Fibroblast of skin of abdomen (primary cell): ENCODE measurements at places on chromosomes 2 and 18.

- DNase-seq = no peak
Observed at GRCh38 chr2:64869126-64869525, 120.1 kb upstream of the SLC1A4 start.

DNA sequence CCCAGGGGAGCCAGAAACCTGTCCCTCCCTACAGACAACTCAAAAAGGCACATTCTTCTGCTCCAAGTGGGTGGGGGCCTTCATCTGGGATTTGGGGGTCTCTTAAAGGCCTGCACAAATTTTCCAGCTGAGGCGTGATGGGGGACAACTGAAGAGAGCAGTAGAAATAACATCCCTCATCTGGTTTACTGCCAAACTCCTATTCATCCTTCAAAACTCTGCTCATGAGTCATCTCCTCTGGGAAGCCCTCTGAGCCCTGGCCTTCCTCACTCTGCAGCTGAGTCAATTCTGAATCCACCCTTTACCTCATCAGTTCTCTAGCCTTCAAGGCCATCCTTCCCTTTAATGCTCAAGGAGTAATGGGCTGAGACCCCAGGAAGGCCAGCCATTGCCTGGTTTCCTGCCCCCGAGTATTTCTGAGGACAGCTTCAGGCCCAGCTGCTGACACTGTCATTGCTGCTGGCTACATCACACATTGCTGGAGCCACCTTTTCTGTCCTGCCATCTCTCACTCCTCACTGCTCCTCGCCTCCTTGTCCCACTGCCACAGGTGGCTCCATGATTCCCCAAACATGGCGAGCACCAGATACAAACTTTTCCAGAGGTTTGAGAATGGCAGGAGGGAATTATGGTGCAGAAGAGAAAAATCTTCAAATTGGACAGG, 32.2 kb upstream of the GLI2 start:
- DNase-seq = peak; percentile 79

DNA sequence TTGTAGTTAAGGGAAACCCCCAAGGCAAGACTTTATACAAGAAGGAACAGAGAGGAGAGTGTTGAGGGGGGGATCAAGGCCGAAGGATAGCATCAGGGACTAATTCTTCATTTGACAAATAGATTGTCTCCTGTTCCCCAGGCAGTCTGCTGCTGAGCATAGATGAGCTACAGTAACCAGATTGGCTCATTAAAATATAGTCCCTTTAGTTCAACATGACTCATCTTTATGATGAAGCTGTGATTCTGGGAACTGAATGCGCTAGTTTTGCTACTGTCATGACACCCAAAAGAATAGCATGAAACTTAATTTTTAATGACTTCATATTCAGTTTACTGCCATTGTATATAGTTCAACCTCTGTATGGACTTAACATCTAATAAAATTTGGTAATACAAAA, 35.5 kb downstream of the TMEFF2 start:
- no peak for DNase-seq

GRCh38 chr2:27871802-27872201, 18.4 kb downstream of the RBKS start:
- DNase-seq = no peak

GRCh38 chr2:54549917-54550518, 93.9 kb downstream of the SPTBN1 start:
- no peak for DNase-seq

DNA sequence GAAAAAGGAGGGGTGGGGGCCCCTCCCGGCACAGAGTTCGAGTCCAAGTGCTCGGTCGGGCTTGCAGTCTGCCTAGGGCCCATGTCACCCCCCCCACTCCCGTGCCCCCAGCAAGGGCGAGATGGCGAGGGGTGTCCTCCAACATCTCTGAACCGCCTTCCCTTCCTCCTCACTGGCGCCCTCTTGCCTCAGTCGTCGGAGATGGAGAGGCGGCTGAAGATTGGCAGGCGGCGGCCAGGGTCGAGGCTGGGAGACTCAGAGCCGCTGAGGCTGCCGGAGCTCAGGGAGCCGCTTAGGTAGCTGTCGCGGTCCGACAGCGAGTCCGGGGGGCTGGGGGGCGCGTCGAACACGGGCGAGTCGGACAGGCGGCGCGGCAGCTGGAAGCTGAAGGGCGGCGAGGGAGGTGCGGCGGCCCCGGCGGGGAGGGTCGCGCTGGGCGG, 2.3 kb downstream of the ZFP36L2 start:
- DNase-seq = peak; percentile 84

- no peak for DNase-seq
Observed at GRCh38 chr2:144598906-144599305, 79.0 kb upstream of the ZEB2 start.

DNA sequence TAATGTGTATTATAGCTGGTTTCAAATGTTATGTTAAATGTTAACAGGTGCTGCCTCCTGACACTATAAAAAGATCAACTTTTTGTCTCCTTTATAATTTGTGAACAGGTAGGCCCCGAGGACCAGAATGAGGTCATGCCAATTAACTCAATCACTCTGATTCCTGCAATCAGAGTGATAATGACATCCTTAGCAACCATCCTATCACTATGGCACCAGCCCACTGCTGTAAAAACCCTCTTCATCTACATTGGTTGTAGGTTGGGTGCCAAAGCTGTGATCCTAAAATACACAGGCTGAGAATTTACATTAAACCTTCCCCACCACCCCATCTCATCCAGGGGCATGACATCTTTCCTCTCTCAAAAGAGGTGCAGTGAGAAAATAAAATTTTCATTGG, 103.5 kb downstream of the CPO start:
- DNase-seq = no peak

GRCh38 chr2:26672818-26673393, 19.6 kb upstream of the KCNK3 start:
- DNase-seq = no peak

- DNase-seq = no peak
Observed at GRCh38 chr2:85390941-85391669, 19.1 kb downstream of the CAPG start.

- peak; percentile 53 for DNase-seq
Observed at GRCh38 chr18:32427084-32427900, 43.4 kb downstream of the GAREM1 start.

- DNase-seq = no peak
Observed at GRCh38 chr2:190562121-190562520, 27.6 kb upstream of the NEMP2 start.

- DNase-seq = no peak
Observed at GRCh38 chr2:7083580-7084509, 166.6 kb downstream of the RNF144A start.

DNA sequence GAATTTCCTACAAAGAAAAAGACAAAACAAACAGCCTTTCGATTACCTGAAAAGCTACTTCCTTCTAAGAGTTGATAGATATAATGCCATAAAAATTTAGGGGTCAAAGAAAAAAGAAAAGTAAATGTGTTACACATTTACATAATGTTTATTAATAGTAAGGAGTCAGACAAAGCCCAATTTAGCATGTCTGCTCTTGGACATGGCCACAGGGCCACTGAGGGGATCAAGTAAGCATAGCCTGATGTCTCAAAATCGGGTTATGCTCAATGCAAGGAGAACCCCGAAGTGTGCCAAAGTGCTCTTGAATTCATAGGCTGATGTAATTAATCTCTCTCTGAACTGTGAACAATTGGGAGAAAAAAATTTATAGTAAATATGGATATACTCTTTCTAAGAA, 61.6 kb downstream of the RTN4 start:
- no peak for DNase-seq

DNA sequence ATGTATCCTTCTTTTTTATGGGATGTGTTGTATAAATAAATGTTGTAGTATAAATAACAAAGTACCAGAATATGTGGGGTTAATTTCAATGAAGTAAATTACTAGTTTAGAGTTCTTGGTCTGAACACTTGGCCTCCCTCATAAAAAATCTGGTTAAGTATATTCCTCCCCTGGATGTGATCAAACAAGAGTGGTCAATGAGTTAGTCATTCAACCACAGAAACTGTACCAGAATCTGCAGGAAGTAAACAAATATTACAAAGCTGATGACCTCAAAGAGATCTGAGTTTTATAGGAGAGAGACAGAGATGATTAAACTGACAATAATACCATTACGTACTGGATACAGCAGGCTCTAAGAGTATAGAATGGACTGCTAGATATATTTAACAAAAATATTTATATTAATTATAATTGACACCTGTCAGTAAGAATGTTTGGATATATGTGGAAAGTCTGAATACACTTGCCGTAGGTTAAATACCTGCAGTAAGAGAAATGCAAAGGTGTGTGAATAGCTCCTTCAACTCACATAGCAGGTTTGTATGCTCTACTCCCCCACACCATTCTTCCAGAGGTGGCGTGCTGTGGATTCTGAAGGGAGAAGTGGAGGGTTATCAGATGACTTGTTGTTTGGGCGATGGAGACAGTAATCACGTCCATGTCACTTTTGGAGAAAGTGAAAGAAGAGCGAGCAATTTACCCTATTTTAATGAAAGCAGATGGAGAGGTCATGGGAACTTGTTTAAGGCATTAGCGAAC, 108.3 kb upstream of the LRATD1 start:
- DNase-seq = peak; percentile 80

GRCh38 chr2:166592750-166593149, 98.7 kb upstream of the SCN7A start:
- no peak for DNase-seq

- no peak for DNase-seq
Observed at GRCh38 chr2:113357071-113357470, 78.3 kb upstream of the PAX8 start.

DNA sequence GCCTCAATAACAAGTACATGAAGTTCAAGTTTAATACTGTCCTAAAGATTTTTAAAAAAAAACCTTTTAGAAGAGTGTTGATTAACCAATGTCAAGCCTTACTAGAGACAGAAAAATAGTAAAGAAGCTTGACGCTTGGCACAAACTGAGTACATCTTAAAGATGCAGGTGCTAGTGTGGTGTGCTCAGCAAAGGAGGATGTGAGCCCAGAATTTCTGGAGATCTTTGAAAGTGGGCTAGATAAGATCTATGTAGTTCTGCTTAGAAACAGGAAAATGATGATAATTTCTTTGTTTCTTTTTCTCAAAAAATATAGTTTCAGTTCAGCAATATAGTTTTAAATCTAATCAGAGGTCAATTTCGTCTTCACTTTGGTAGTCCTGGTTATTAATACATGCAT, 118.3 kb upstream of the KLHL14 start:
- no peak for DNase-seq

DNA sequence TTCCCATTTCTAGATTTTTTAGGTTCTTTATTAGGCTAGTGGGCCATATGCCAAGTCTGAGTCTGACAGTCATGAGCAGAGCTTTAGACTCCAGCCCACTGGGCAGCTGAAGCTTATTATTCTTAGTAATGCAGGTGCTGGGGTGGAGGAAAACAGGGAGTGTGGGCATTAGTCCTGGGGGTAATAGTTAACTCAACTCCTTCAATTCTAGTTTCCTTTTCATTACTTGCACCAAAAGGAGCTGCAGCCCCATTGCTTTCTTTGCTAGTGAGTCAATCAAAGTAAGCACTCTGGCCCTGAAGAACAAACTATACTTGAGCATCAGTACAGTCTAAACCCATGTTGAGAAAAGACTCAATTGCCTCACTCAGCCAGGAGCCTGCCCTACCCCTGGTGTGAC, 35.5 kb downstream of the ICOS start:
- no peak for DNase-seq

DNA sequence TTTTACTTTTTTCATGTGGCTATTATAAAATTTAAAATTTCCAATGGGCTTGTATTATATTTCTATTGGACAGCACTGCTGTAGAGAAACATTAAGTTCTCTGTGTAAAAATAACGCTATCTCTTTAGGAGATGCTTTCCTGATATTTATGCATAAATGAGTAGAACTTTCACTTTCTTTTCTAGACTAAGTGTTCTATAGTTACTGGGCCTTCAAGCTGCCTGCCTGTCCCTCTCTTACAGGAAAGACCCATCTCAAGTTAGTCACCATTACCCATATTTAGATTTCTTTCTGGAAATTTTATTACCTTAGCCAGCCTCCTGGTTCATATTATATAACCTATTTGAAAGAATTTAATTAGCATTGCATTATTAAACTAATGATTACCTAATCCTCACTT, 4.8 kb downstream of the ITGA4 start:
- no peak for DNase-seq

- DNase-seq = peak; percentile 74
Observed at GRCh38 chr2:188293601-188294351, 2.1 kb downstream of the GULP1 start.

DNA sequence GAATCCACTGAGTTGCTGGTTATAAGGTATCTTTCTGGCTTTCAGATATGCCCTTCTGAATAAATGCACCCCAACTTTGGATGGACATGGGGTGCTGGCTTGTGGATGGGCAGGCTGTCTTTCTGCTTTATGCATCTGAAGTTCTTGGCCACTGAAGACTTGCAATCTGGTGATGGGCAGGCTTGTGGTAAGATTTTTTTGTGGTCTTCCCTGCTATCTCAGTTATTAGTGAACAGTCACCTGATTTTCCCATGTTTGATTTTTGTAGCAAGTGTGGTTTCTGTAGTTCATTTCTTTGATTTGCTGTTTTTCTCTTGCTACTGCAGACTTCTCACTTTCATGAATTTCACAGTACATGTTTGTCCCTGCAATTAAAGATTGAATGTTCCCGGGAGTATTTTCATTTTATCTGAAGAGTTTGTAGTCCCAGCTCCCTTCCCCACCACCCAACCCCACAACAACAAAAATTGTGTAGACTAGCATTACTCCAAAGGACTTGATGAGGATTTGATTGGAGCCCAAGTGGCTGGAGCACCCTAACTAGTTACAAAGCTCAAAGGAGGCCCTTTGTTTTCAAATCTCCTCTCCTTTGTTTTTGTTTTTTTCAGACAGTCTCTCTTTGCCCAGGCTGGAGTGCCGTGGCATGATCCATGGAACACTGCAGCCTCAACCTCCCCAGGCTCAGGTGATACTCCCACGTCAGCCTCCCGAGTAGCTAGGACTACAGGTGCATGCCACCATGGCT, 63.6 kb upstream of the MGAT5 start:
- DNase-seq = no peak

- no peak for DNase-seq
Observed at GRCh38 chr2:18319987-18320386, 240.5 kb downstream of the RDH14 start.
